ENCODE measurements at places on chromosomes 4 and X.

DNA sequence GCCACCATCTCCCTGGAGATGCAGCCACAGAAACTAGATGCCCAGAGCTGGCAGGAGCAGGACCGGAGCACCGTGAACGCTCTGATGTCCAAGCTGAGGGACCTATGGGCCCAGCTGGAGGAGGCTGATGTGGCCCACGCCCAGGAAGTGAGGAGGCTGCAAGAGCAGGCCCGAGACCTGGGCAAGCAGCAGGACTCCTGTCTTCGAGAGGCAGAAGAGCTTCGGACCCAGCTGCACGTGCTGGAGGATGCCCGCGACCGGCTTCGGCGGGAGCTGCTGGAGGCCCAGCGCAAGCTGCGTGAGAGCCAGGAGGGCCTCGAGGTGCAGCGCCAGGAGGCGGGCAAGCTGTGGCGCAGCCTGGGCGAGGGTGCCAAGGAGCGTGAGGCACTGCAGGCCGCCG, 14.2 kb downstream of the SMIM10L2A start:
- no peak for DNase-seq
- H3K4me1 ChIP-seq, result no peaks in the 10 kb centered on the region
- H3K27me3 ChIP-seq, result peaks cover 56% of the 10 kb centered on the region
- H3K27ac ChIP-seq, result no peak overlapping the region
- no peak overlapping the region for H3K4me3 ChIP-seq

GRCh38 chr4:66052426-66052825, 382.1 kb upstream of the EPHA5 start:
- no peak overlapping the region for H3K4me3 ChIP-seq
- no peak for DNase-seq
- H3K27me3 ChIP-seq, result no peaks in the 10 kb centered on the region
- H3K27ac ChIP-seq, result no peak overlapping the region
- H3K4me1 ChIP-seq, result no peaks in the 10 kb centered on the region
- H3K36me3 ChIP-seq, result no peaks in the 10 kb centered on the region

DNA sequence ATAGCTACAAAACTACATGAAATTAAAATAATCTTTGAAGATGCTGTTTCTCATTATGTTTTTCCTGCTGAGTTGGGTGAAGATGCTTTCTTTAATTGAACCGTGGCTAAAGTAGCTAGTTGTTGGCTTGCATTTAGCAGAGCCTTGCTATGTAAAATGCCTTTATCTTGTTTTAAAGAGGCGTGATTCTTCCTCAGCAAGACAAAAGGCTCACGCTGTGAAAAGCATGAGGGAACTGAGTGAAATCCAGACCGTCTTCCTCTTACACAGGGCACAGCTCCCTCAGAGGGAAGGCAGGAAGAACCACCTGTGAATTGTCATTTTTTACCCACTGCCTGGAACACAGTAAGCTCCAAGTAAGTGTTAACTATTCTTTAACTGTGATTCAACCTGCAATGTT, 39.0 kb upstream of the ZNF518B start:
- H3K27me3 ChIP-seq, result peaks cover 42% of the 10 kb centered on the region
- H3K4me1 ChIP-seq, result no peaks in the 10 kb centered on the region
- H3K4me3 ChIP-seq, result no peak overlapping the region
- no peak for DNase-seq
- no peak overlapping the region for H3K27ac ChIP-seq

DNA sequence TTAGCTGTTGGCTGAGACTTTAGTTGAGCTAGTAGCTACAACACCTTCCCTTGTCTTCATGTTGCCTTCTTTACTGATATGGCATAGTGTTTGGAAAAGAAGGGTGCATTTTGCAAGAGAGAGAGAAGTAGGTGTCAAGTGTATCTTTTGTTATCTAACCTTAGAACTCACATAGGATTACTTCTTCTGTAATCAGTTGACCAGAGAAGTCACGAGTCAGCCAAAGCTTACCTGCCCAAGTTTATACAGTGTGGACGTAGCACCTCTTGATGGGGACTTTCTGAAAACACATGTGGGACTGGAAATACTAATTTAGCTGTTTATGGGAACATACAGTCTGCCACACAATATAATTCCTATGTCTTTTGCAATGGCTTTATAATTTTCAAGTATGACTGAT, 56.0 kb downstream of the UGT8 start:
- no peaks in the 10 kb centered on the region for H3K27me3 ChIP-seq
- DNase-seq, result no peak
- no peak overlapping the region for H3K27ac ChIP-seq
- H3K4me3 ChIP-seq, result no peak overlapping the region

DNA sequence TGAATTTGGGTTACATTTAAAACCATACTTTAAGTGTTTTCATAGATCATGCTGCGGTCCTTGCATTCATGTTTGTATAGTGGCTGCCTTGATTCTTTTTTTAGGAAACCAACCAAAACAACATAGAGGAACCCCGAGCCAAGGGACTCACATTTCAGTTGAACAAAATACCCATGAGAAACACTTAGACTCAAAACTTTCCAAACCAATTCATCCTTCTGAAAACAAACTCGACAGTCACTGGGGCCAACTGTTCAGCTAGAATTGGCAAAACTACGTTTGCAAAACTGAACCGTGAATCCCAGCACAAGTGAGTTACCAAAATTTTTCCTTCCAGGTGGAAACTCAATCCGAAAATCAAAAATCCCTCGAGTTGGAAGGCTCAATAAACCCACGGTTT, 1.4 kb downstream of the ADGRA3 start:
- peaks cover 36% of the 10 kb centered on the region for H3K36me3 ChIP-seq
- H3K4me3 ChIP-seq, result peak overlapping the region; percentile 97
- peaks cover 30% of the 10 kb centered on the region for H3K4me1 ChIP-seq

- H3K4me3 ChIP-seq, result no peak overlapping the region
- no peaks in the 10 kb centered on the region for H3K36me3 ChIP-seq
- no peaks in the 10 kb centered on the region for H3K4me1 ChIP-seq
- H3K27ac ChIP-seq, result no peak overlapping the region
- no peak for DNase-seq
- no peaks in the 10 kb centered on the region for H3K27me3 ChIP-seq
Measured at GRCh38 chr4:189660722-189661360, 279.8 kb upstream of the FRG1 start.

DNA sequence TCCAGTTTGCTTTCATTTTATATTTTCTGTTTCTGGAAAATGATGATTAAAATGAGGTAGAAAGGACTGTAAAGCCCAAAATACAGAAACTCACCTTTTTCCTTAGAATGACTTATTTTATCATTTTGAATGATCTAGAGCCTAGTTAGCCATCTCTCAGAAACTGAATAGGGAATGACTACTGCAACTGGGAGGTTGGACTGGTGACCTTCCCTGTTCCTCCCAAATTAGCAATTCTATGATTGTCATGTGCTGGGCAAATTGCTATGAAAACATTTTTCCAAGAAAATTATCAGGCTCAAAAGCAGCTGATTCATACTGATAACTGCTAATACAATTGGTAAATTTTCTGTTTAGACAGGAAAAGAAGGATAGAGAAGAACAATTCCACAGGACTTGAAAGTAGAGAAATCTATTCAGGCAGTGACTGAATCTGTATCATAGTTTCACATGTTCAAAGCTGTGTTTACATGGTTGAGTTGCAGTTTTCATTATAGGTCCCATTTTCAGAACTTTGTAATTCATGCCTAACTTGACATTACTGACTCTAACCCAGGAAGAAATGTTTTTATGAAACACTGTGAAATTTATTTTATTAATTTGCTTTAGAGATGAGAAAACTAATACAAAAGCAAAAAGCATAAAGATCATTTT, 43.4 kb upstream of the SEC24B start:
- H3K27me3 ChIP-seq, result no peaks in the 10 kb centered on the region
- no peaks in the 10 kb centered on the region for H3K4me1 ChIP-seq
- H3K4me3 ChIP-seq, result no peak overlapping the region

DNA sequence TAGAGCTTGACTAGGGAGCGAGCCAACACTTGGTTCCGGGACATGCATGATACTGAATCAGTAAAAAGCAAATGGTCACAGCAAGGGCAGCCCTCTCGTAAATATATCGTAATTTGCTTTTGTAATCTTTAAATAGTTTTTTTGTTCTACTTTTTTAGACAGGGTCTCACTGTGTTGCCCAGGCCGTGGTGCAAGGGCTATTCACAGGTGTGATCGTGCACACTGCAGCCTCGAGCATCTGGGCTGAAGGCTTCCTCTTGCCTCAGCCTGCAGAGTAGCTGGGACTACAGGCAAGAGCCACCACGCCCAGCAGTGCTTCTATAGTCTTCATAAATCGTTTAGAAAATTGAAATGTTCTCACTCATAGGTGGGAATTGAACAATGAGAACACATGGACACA, 309.7 kb downstream of the TENM3 start:
- H3K27me3 ChIP-seq, result no peaks in the 10 kb centered on the region
- no peaks in the 10 kb centered on the region for H3K36me3 ChIP-seq
- no peak overlapping the region for H3K4me3 ChIP-seq
- H3K4me1 ChIP-seq, result no peaks in the 10 kb centered on the region
- no peak overlapping the region for H3K27ac ChIP-seq

- DNase-seq, result no peak
- H3K36me3 ChIP-seq, result no peaks in the 10 kb centered on the region
- H3K27me3 ChIP-seq, result no peaks in the 10 kb centered on the region
- H3K27ac ChIP-seq, result no peak overlapping the region
- H3K4me3 ChIP-seq, result no peak overlapping the region
Measured at GRCh38 chrX:143683486-143683885, 37.1 kb downstream of the SPANXN2 start.

- H3K4me1 ChIP-seq, result no peaks in the 10 kb centered on the region
- no peak overlapping the region for H3K27ac ChIP-seq
- DNase-seq, result no peak
- H3K27me3 ChIP-seq, result no peaks in the 10 kb centered on the region
- H3K4me3 ChIP-seq, result no peak overlapping the region
- no peaks in the 10 kb centered on the region for H3K36me3 ChIP-seq
Measured at GRCh38 chr4:59698041-59698440, 1502.1 kb upstream of the ADGRL3 start.

DNA sequence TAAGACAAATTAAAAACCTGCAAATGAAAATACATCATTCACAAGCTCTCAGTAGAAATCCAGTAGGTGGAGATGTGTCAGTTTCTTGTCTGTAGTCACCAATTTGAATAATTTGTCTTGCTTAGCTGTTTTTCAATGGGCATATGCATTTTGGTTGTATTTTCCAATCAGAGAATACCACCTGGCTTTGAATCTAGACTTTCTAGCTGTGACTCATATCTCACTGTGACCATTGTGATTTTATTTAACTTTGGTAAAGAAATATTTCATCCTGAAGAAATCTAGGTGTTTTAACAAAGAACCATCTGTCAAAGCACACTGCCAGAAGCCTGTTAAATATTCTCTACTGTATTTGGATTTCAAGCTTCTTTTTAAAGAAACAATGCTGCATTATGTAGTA, 1650.6 kb upstream of the IGFBP7 start:
- H3K27ac ChIP-seq, result no peak overlapping the region
- no peak for DNase-seq
- H3K27me3 ChIP-seq, result no peaks in the 10 kb centered on the region
- no peak overlapping the region for H3K4me3 ChIP-seq

- no peaks in the 10 kb centered on the region for H3K36me3 ChIP-seq
- no peak overlapping the region for H3K4me3 ChIP-seq
- no peaks in the 10 kb centered on the region for H3K27me3 ChIP-seq
- no peaks in the 10 kb centered on the region for H3K4me1 ChIP-seq
Measured at GRCh38 chr4:97027728-97028410, 1115.4 kb downstream of the STPG2 start.

- no peak overlapping the region for H3K27ac ChIP-seq
- H3K36me3 ChIP-seq, result no peaks in the 10 kb centered on the region
Measured at GRCh38 chrX:125101971-125102755, 217.5 kb upstream of the TEX13C start.
